ENCODE measurements at places on chromosomes 2 and 18.

DNA sequence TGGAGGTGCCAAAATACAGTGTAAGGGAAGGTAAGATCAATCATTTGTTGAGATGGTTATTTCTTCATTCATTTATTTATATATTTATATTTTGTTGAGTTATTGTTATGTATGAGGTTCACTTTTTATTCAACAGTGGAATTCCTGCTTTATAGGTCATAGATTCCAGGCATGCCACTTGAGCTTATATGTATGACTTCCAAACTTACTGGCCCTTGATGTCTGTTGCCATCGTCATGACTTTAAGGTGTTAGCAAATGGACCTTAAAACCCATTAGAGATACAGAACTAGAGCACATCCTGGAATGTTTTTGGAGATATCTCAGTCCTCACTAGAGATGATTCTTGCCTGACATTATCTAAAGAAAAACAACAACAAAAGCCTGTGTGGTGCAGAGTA lies 25.9 kb downstream of the CCDC85A start:
- no peak for DNase-seq

- no peak for DNase-seq
Observed at GRCh38 chr2:162824304-162824703, 14.3 kb downstream of the KCNH7 start.

DNA sequence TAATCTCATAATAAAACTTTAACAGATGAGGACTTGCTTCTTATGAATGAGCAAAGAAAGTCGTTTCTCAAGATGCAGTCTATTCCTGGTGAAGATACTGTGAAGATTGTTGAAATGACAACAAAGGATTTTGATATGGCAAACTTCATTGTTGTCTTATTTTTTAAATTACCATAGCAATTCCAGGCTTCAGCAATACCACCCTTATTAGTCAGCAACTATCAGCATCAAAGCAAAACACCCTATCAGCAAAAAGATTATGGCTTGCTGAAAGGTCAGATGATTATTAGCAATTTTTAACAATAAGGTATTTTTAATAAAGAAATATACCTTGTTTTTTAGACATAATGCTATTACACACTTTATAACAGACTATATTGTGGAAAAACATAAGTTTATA lies 88.3 kb downstream of the COL5A2 start:
- DNase-seq: no peak

DNA sequence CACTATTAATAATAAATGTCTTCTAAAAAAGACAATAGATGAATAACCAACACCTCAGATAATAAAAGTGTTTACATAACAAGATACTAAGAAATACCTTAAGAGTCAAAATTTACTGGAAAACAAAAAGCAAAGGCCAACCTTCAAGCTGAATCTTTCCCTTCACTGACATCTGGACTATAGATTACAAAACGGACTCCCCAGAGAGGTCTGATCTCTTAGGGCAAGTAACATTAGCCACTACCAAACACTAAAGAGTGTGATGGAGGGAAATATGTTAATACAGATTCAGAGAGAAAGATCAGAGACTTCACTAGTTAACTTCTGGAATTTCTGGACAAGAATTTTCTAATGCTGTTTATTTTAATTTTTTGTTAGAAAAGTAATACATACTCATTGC lies 13.9 kb downstream of the CLASP1 start:
- DNase-seq: no peak

DNA sequence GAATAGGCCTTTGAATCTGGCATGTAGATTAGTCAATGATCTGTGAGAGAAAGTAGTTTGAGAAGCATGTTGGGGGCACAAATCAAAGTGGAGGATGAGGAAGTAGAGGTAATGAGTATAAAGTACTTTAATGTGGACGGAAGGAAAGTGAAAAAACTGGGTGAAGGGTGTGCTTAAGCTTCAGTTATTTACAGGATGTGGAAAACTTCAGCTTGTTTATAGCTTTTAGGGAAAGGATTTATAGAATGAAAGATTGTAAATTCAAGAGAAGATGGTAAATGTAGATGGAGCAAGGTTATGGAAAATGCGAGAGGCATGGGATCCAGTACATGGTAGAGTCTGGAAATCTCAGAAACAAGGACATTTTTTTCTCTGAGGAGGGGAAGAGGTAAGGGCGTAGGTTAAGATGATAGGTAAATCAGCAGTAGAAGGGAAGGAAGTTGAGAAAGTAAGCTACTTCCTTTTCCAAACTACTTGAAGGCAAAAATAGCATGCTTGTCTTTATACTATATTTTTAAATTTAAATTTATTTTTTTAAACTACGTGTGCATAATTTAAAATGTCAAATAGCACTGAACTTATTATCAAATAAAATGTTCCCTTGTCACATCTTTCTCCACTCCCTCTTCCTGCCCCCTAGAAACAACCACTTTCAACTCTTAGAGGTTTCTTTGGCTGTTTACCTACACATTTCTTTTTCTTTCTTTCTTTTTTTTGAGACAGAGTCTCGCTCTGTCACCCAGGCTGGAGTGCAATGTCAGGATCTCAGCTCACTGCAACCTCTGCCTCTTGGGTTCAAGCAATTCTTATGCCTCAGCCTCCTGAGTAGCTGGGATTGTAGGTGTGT lies 8.5 kb downstream of the FAM117B start:
- DNase-seq: no peak

GRCh38 chr18:49970319-49970718 lies 157.0 kb upstream of the ACAA2 start:
- no peak for DNase-seq

DNA sequence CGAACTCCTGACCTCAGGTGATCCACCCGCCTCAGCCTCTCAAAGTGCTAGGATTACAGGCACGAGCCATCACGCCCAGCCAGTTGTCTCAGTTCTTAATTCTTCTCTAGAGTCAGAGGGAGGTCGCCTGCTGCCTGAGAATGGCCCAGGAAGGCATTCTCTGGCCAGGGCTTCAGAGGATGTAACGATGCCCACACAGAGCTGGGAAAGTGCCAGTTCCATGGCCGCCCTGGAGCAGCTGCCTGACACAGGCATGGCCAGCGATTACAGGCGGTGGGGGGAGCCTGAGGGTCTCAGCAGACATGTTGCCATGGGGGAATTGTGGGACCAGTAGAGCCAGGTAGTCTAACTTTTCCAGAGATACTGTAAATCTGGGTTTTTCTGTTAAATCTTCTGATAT lies 25.6 kb upstream of the DNMT3A start:
- DNase-seq: no peak

DNA sequence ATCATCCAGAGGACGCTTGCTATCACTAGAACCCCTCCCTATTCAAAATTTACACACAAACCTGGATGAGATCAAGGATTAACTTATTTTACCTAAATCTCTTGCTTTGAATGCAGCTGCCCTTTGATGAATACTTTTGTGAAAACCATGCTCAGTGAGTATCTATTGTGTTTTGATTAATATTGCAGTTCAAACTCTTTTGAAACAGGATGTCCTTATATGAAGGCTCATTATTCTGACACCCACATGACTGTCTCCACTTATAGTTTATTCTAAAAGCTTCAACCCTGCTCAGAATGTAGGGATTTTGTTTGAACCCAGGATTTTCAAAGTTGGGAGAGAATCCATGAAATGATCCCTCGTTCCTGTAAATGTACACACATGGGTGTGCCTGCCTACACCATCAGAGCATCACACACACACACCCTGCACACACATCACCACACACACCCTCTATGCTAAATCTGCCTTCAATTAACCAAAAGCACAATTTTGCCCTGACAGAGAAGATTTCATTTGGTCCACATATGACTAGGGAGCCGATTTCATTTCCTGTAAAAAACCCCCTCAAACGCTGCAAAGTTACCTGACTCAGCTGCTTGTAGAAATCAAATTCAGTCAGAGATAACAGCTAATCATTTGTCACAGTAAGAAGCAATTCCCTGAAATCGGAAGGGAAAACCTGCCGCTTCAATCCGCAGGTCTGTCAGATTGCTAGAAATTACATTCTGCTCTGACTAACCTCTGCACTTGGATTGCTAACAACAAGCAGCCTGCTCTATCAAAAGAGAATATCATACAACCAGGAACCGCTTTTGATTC lies 65.2 kb downstream of the ZEB2 start:
- DNase-seq: no peak

DNA sequence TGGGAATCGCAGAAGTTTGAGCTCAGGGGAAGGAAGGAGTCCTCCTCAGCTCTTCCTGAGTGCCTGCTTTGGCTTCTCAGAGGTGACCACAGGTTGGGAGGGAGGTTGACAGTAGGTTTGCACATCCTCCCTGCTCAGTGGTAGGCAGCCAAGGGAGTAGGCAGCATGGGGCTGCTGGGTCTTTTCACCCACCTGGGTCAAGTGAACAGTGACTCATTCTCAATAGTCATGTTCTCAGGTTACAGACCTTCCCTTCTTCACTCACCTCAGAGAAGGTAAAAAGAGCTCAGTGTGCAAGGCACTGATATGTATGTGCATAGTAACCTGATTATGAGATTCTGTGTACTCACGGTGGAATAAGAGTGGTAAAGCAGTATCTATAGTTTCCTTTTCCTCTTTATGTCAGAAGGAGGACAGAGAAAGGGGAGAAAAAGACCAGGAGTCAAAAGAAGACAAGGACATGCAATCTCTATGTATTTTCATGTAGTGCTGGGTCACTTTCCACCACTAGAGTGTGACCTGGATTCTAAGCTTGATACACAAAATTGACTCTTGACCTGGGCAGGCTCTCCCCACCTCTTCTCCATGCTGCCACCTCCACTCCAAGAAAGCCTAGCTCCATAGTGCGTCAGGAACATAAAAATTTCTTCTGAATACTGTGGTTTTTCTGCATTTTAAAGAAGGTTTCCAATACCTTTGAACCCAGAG lies 36.5 kb upstream of the ASNSD1 start:
- no peak for DNase-seq

DNA sequence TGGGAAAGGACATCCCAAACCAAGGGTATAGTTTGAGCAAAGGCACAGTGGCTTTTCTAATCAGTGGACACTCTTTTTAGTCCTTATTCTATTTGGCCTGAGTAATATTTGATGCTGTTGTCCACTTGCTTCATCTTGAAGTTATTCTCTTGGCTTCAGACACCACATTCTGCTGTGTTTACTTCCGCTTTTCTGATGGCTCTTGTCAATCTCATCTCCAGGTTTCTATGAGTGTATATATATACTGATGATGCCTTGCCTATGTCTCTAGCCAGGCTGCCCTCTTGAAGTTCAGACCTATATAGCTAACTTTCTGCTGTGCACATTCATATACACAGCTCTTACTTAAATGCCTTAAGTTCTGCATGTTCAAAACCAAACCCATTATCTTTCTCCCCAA lies 83.1 kb downstream of the EFEMP1 start:
- DNase-seq: no peak

DNA sequence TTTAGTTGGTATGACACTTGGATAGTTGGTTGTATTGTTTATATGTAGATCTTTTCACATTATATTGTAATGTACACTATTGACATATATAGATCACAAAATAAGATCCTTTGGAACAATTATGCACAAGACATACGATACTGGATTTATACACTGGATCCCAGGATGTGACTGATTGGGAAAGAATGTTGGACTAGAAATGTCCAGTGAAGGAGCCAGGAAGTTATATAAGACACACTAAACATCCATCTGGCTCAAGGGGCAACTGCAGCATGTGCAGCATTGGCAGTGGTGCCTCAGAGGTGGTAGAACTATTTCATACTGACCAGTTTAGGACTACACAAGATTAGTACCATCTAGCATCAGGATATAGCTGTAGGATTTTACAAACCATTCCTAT lies 104.9 kb downstream of the TRABD2A start:
- DNase-seq: no peak

GRCh38 chr18:2824865-2825264 lies 21.9 kb upstream of the EMILIN2 start:
- no peak for DNase-seq

- no peak for DNase-seq
Observed at GRCh38 chr2:144835634-144836350, 315.9 kb upstream of the ZEB2 start.
